Stimulated activated CD4-positive, alpha-beta T cell treated with anti-CD3 and anti-CD28 coated beads, Interleukin-1b, Interleukin-23, amount 100 ng/mL, for 1 hour (primary cell): ENCODE measurements at places on chromosomes 2 and 18.

- DNase-seq, result no peak
Observed at GRCh38 chr2:119451336-119452050, 19.8 kb downstream of the TMEM37 start.

DNA sequence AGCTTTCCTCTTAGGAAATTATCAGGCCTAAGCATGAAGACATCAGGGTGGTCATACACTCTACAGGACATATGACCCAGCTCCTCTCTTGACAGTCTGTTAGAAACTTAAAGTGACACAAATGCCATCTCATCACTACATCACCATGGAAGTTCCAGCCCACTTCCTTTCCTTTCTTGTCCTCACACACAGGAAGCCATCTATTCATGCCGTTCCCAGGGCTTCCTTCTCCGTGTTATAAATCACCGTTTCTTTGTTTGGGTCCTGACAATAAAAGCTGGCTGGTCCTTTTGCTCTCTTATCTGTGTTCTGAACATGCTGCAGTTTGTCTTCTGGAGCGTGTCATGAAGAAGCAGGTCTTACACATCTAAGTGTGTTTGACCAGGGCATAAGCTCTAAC lies 692.1 kb upstream of the CELF4 start:
- no peak for DNase-seq

- DNase-seq, result no peak
Observed at GRCh38 chr2:41151746-41152145, 699.9 kb upstream of the SLC8A1 start.

GRCh38 chr18:11153097-11153496 lies 3.7 kb upstream of the PIEZO2 start:
- DNase-seq, result no peak

DNA sequence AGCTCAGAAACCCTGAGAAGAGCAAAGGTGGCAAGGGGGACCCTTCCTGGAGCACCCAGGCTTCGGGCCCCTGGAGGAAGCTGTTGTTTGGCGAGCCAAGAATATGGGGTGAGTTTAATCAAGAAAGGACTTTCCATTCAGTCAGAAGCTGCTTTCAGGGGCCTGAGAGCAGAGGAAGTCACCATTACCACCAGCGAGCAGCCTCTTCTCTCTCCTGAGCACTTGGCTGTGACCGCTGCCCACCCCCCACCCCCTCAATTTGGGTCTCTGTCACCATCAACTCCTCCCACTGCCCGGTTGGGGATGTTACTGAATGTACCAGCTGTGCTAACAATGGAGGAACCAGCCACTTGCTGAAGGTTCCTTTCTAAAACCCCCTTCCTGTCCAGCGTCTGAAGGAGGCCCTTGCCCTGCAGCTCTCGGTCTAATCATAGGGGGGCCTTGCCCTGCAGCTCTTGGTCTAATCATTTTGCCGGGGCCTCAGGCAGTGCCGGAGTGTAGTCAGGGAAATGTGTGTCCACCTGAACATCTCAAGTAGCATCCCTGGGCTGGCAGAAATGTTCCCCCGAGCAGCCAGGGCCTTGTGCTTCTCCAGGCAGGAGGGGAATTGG lies 943 bp downstream of the INPP5D start:
- no peak for DNase-seq

GRCh38 chr2:69559442-69560146 lies 83.9 kb downstream of the AAK1 start:
- no peak for DNase-seq

DNA sequence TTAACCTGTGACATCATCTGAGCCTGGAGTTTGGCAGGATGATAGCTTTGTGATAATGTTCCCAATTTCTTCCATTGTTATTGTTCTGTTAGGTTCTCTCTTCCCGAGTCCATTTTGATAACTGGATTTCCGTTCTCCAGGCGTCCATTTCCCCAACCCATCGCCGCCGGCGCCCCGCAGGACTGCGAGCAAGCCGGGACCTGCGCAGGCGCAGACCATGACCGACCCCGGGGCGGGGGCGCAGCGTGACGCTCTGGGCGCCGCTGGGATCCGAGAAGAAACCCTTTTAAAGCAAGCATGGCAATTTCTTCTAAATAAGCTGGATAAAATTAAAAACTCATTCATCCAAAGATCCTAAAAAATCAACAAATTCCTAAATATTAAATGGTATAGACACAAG lies at the start of gene SLC25A52:
SLC25A52 (minus strand) TSS at position 186 of the 400 bp plus-strand sequence. CDS start 219 bp downstream, outside the sequence.
- DNase-seq, result no peak

GRCh38 chr2:162230761-162231160 lies 12.5 kb downstream of the FAP start:
- no peak for DNase-seq

DNA sequence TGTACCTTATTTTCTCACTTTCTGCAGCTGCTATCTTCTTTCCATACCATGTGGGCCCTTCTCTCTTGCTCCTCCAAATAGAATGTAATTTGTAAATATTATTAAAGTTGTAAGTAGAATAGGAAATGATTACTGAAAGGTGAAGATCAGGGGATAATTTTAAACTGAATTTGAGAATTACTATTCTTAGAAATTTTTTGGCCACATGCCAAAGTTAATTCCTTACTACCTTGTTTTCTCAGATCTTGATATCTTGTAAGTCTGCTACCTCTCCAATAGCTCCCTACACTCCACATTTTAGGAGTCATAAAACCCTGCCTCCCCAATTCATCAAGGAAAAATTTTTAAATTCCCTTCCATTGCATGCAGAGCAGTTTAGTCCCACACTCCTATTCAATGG lies 442.7 kb downstream of the SATB2 start:
- no peak for DNase-seq

DNA sequence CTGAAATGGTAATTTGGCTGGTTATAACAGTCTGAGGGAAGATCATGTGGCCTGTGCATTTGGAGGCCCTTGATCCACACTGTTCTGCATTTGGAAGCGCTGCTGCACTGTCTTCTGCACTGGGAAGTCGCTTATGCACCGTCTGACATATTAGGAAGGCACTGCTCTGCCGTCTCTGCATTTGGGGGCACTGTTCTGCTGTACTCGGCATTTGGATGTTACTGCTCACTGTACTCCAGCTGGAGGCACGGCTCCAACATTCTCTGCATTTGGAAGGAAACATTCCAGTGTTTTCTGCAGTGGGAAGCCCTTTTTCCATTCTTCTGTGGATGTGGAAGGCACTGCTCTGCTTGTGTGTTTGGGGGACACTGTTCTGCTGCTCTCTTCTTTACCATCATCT lies 9.6 kb upstream of the PROM2 start:
- no peak for DNase-seq

DNA sequence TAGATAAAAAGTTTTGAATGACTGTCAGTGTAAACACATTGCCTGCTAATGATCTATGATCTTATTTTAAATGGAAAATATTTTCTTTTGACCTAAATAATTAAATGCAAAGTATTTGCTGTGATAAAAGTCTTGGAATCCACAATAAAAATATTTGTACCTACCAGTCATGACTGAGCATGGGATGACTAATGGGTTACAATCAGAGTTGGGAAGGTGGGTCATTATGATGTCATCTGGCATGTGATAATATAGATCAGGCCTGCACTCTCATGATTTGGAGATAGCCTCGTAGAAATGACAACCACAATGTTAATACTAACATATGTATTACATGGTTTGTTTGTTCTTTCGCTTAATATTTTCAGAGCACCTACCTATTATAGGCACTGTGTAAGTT lies 848.8 kb upstream of the KLHL29 start:
- DNase-seq, result no peak
